Activated naive CD4-positive, alpha-beta T cell (primary cell): ENCODE measurements at places on chromosomes 5 and 9.

DNA sequence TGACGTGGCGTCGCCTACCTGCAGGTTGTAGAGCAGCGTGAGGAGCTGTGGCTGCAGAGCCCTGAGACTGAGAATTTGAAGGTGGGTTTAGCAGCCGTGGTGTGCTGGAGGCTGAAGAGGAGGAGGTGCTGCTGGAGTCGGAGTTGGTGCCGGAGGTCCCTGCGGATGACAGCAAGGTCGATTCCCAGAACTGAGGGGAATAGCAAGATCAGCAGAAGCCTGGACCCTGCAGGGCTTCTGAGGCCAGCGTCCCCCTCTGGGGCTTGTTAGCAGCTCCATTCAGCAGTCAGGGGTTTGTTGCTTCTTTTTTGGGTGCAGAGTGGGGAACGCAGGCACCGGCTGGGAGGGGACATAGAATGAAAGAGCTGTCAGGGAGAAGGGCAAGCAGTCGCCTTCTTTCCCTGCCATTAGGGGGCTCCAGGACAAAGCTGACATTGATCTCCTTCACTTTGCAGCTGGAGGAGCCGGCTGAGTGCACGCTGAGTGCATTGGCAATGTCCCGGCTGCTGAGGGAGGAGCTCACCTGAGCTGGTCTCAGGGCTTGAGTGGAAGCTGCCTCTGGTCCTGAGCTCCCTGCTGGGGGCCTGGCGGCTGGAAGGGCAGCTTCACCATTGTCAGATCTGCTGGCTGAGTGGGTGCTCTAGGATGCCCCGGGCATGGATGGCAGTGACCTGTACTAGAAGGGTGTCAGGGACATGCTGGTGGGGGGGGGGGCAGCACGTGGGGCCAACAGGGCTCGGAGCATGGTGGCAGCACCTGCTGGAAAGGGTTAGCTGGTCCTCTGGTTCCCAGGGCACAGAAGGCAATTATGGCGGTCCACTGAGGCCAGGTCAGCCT, 20.8 kb downstream of the OBP2B start:
- DNase-seq = no peak

DNA sequence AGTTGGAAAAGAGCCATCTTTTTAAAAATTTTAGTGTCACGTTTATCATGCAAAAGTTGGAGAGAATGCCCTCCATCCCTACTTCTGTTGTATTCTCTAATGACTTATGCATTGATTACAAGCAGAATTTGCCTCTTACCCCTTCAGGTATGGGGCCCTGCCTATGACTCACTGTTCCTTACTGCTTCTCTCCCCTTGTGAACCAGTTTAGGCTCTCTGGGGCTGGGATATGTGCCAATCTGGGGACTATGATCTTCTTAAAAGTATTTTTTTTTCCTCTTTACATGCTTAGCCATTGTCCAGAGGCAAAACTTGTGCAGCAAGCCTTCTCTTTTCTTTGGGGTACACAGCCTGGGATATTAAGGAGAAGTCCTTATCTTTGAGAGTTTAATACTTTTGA, 37.4 kb downstream of the CAMK4 start:
- no peak for DNase-seq

- DNase-seq = no peak
Measured at GRCh38 chr5:55450050-55450765, 84.6 kb downstream of the PLPP1 start.

GRCh38 chr5:143230676-143230996, 172.8 kb downstream of the NR3C1 start:
- DNase-seq = no peak

- DNase-seq = no peak
Measured at GRCh38 chr5:55691265-55692105, 20.6 kb downstream of the SLC38A9 start.
